ENCODE measurements at places on chromosomes 12 and 14.

DNA sequence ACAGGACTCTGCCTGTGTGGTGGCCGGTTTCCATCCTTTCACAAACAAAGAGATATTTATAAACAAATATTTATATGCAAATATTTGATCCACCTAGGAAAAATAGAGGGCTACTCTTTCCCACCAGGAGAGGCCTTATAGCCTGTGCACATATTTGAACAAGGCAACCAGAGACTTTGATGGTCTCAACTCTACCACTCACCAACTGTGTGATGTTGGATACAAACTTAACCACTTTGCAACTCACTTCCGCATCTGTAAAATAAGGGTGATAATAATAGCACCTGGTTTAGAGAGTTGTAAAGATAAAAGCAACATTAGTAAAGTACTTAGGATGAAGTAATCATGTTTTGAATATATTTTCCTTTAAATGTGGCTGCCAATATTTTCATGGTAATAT, 1.5 kb upstream of the CLEC12A start:
- DNase-seq = no peak

- no peak for DNase-seq
These were observed 6.0 kb upstream of the GPR84 start for GRCh38 chr12:54370171-54370730.

GRCh38 chr12:56127888-56128669, at the start of gene ESYT1:
Gene ESYT1 (plus strand): TSS chr12:56128267. CDS start chr12:56128320, 53 bp downstream.
- peak; percentile 99 for DNase-seq

DNA sequence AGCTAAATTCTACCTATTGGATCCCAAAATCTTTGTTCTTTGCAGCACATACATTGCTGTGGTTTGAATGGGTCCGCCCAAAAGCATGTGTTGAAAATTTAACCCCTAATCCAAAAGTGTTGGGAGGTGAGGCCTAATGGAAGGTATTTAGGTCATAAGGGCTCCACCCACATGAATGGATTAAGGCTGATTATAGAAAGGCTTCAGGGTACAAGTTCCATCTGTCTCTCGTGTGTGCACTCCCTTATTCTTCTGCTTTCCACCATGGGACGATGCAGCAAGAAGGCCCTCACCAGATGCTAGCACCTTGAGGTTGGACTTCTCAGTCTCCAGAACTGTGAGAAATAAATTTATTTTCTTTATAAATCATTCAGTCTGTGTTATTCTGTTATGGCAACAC, 190.9 kb downstream of the SOX5 start:
- peak; percentile 47 for DNase-seq

DNA sequence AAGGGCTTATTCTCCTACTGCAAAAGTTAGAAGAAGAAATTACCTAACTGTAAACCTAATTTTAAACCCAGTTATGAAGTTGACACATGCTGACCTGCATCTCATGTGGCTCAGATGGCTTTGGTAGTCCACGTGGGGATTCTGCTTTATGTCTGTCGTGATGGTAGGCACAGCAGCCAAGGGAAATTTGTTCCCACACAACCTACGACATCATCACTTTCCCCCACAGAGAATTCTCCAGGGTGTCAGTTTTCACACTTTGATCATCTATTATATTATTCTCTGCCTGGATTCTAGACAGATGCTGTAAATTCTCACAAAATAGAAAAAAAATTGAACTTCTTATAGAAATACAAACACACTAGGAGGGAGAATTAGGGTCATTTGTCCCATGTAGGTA, 70.6 kb downstream of the PTHLH start:
- no peak for DNase-seq

GRCh38 chr12:66197495-66197921, 8.5 kb downstream of the IRAK3 start:
- DNase-seq = no peak

GRCh38 chr14:53501361-53502211, 348.5 kb upstream of the DDHD1 start:
- DNase-seq = no peak

GRCh38 chr14:105005929-105006830, 14.7 kb downstream of the CDCA4 start:
- no peak for DNase-seq

DNA sequence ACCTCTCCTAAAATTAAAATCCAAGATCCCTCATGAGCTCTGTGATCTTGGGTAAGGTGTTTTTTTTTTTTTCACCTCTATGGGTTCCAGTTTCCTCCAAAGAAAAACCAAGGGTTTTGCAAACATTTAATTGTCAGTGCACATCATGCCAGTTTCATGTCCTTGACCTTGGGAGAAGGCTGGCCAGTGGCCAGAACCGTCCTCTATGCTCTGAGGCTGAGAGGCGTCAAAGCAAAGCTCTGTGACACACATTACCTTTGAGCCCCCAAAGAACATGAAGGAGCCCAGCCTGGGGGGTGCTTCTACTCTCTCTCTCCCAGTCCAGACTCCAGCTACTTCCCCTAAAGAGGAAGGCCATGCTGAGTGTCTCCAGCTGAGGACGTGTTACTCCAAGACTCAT, 145.5 kb upstream of the TMEM132C start:
- DNase-seq = no peak

GRCh38 chr12:98912401-98912974, 267.4 kb downstream of the APAF1 start:
- DNase-seq = no peak

- peak; percentile 47 for DNase-seq
These were observed 7.2 kb upstream of the SELPLG start for GRCh38 chr12:108640802-108641445.

DNA sequence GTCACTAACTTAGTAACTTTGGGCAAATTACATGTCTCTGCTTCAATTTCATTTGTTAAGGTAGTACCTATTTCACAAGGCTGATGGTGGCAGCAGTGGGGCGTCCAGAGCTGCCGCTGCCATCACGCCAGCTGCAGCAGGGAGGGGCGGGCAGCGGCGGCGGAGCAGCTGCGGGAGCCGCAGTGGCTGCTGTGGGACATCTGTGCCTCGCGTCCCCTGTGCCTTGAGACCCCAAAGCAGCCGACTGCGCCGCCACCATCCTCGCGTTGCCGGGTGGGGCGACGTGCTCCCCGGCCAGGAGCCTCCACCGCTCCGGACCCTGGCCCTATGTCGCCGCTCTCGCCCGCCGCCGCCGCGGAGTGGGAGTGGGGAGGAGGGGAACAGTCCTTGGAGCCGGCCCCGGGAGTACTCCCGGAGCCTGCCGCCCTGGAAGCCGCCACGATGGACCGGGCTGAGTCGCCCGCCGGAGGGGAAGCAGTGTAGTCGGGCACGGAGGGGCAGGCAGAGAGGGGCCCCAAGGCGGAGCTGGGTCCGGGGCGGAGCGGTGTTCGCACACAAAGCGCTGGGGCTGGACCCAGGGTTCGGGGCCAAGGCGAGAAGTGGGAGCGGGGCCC, 51.4 kb downstream of the A2M start:
- DNase-seq = peak; percentile 77

DNA sequence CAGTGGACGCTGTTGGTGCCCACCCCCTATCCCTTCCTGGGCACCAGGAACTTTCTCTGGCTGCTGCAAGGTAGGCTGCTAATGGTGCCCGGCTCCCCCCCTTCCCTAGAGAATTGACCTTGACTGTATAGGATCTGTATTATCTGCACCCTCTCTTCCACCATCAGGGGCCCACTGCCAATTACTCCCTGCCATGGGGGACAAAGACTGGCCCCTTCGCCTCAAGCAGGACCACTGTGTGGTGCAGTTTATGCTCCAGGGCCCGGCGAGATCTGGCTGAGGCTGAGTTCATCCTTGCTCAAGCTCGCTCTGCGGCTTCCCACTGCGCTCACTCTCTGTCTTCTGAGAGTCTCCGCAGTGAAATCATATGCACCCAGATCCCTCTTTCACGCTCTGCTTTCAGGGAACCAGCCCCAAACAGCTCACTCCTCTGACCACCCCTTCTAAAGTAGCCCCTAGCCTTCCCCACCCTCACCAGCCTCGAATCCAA, 95.2 kb downstream of the LGMN start:
- no peak for DNase-seq

DNA sequence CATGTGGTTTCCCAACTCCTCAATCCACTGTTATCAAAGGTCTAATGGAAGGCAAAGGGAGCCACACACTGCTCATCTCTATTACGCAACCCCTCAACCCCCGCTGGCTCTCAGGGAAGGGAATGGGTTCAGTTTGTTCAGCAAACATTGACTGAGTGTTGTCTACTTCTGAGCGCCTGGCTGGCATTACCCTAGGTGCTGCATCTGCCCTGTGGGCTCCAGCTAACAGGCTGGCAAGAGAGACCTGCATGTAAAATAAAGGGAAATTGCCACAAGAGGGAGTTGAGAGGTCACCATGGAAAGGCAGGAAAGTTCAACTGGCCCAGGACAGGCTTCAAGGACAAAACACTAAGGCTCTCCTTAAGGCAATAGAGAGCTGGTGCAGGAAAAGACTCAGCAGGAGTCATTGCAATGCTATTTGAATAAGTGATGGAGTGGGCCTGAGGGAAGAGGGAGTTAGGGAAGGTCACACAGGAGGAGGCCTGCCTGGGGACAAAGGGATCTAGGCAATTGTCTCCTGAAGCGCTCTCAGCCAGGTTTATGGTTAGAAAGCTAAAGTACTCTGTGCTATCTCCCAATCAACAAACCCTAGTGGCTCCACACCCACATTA, 5.5 kb upstream of the ZNF740 start:
- DNase-seq = peak; percentile 26

DNA sequence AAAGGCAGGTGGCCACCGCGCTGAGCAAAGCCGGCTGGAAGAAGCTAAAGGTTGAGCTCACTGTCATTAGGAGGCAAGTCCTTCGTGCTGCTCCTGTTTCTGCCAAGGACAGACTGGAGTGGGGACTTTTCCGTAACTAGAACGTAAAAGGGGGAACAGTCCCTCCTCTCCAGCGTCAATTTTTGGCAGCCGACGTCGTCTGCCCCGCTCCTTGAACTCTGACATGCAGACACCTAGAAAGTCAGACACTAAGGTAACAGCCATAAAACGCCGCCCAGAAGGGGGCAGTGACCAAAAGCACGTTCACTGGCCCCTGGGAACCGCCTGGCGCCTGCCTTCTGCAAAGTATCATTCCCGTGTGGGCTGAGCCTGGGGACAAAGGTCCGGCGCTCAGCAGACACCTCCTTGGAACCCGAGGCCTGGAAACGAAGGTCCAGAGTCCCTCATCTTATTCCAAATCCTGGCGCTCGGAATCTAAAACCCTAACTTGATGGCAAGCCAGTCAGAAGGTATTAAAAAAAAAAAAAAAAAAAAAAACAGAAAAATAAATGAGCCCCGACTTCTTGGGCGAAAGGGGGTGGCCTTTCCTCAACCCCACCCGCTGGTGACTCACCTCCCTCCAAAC, 1.1 kb upstream of the LRP1 start:
- DNase-seq = peak; percentile 68

GRCh38 chr12:31845613-31846322, 113.4 kb upstream of the RESF1 start:
- DNase-seq = no peak

Measured in NCI-H524 (cell line).